Activated CD8-positive, alpha-beta memory T cell treated with anti-CD3 and anti-CD28 coated beads, Interleukin-2, amount 50 U/mL, for 4 hours (primary cell): ENCODE measurements at places on chromosomes 1 and 21.

DNA sequence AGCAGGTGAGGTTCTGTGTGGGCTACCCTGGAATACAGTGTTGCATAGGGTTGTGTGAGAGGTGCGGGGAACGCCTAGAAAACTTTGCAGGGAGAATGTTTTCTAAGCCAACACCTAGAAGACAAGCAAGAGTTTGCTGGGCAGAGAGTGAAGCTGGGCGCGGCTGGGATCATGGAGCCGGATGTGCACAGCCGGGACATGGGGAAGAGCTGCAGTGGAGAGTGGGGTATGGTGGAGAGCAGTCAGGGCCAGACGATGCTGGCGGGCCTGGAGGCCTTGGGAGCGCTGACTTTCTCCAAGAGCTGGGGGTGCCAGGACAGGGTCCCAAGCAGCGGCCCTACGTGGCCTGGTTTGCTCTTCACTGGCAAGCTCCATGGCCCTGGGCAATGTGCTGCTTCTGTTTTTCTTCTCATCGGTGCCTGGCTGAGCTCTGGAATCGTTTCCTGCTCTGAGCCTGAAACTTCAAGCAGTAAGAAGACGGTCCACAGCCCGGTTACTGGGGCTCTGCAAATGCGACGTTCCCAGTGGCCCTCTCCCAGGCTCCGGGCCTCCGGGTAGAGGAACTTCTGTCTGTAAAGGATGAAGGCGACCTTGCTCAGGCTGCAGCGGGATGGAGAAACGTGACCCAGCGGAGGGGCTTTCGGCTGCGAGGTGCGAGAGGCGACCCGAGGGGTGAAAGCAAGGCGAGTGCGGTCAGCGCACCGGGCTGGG lies 51.9 kb upstream of the CD34 start:
- peak; percentile 16 for DNase-seq

GRCh38 chr1:3319874-3320245 lies 134.6 kb upstream of the ARHGEF16 start:
- no peak for DNase-seq

DNA sequence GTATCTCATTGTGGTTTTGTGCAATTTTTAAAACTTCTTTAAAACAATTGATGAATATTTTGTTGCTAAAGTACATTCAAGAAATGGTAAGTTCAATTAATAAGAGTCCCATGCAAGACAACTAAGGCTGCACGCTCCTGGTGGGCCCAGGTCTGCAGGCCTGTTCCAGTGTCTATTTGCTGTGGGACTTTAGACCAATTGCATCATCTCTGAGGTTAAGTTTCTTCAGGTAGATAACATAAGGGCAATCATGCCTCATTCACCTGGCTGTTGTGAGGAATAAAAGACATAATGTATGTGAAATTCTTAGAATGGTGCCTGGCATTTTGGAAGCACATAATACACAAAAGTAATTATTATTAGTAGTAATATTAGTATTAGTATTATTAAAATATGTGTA lies 82.9 kb downstream of the SLC25A24 start:
- DNase-seq, result no peak

- no peak for DNase-seq
Measured at GRCh38 chr1:235494531-235494930, 9.7 kb downstream of the B3GALNT2 start.

- no peak for DNase-seq
Measured at GRCh38 chr1:52139817-52140540, 1.9 kb upstream of the ZFYVE9 start.
